ENCODE measurements at places on chromosomes 4 and X.

DNA sequence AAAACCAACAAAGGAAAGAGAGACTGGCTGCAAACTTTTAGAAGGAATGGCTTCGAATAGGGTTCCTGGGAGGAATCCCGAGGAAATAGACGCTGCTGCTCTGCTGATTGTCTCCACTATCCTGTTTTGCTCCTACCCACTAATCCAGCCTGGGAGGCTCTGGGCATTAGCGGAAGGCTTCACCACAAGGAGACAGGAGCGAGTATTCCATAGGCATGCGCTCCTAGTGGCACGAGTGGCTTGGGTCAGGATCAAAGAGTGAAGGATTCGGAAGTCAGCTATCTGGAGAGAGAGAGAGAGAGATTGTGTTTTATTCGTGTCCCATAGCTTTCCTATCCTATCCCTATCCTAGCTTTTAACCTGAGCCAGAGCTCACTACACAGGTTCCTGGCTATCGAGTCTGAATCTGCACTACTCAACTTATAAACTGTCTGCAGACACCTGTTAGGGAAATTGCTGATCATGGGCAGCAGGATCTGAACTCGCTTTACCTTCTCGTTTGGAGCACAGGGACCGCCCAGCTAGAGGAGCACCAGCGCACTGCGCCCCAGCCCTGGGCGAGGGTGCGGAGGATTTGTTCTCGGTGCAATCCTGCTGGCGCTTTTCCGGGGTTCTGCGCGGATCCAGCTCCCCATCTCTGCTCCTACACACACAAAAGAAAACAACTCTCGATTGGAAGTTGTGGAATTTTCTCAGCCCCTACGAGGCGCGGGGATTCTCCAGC is 740 bp upstream of the NPY2R start:
- H3K27me3 ChIP-seq: peaks cover 13% of the 10 kb centered on the region
- H3K4me1 ChIP-seq: peaks cover 7% of the 10 kb centered on the region
- no peak overlapping the region for H3K4me3 ChIP-seq
- no peak for DNase-seq
- no peak overlapping the region for H3K27ac ChIP-seq

GRCh38 chr4:66750273-66750672 is 795.0 kb downstream of the CENPC start:
- H3K4me3 ChIP-seq: no peak overlapping the region
- H3K36me3 ChIP-seq: no peaks in the 10 kb centered on the region
- H3K4me1 ChIP-seq: no peaks in the 10 kb centered on the region
- H3K27me3 ChIP-seq: no peaks in the 10 kb centered on the region

GRCh38 chr4:110510955-110511544 is 35.1 kb downstream of the ENPEP start:
- no peaks in the 10 kb centered on the region for H3K36me3 ChIP-seq
- no peak for DNase-seq
- H3K4me3 ChIP-seq: no peak overlapping the region
- H3K27me3 ChIP-seq: no peaks in the 10 kb centered on the region

DNA sequence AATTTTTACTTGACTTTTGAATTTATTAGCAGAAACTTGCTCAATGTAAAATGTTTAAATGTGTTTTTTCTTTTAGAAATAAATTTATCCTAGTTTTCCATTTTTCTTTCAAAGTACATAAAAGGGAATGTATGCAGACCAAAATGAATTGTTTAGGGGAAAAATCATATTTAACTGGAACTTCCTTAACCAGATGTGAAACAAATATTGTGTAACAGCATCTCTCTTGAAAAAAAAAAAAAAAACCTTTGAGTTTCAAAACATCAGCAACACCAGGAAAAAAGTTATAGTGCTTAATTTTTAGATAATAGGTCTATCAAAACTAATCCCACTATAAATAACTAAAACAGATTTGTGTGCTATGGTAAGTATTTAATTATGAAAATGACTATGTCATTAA is 14.5 kb upstream of the CCNA2 start:
- H3K4me3 ChIP-seq: no peak overlapping the region
- H3K27ac ChIP-seq: no peak overlapping the region
- no peaks in the 10 kb centered on the region for H3K27me3 ChIP-seq
- no peaks in the 10 kb centered on the region for H3K36me3 ChIP-seq
- no peaks in the 10 kb centered on the region for H3K4me1 ChIP-seq

DNA sequence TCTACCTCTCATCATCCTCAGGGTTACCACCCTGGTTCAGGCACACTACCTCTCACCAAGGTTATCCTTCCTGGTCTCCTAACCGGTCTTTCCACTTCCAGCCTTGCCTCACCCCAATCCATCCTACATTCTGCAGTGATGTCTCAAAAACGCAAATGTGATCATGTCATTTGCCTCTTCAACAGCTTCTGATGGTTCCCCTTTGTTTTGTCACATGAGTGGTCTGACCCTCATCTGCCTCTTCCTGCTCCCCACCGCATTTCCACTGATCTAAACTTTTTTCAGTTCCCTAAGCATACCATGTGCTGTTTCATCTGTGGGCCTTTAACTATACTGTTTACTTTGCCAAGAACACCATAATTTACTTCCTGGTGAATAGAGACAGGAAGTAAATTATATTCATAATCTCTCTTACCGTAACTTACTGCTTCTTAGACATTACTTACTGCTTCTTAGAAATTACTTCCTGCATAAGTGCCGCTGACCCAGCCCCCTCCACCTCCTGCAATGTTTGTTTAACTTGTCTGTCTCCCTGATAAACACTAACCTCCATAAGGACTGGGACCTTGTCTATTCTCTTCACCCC is 27.1 kb upstream of the NSUN7 start:
- H3K27me3 ChIP-seq: no peaks in the 10 kb centered on the region
- DNase-seq: peak; percentile 8
- H3K4me1 ChIP-seq: peaks cover 41% of the 10 kb centered on the region
- H3K4me3 ChIP-seq: no peak overlapping the region
- peak overlapping the region; percentile 61 for H3K27ac ChIP-seq

DNA sequence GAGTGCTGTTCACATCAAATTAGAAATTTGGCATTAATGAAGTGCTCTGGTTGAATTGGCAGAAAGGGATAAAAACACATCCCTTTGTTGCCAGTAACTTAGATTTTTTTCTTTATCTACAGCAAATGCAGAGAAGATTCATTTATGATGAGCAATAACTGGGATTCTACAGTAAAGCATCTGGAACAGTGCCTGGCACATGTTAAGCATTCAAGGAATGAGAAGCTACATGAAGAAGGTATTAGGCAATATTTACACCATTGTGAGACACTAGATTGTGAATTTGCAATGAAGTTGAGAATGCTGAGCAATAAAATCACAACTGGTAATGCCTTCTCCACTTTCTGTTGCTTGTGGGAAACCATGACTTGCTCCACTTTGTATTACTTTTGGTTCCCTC is 33.5 kb downstream of the PCDH19 start:
- DNase-seq: no peak
- H3K4me3 ChIP-seq: no peak overlapping the region
- H3K4me1 ChIP-seq: no peaks in the 10 kb centered on the region
- no peaks in the 10 kb centered on the region for H3K27me3 ChIP-seq
- no peaks in the 10 kb centered on the region for H3K36me3 ChIP-seq

DNA sequence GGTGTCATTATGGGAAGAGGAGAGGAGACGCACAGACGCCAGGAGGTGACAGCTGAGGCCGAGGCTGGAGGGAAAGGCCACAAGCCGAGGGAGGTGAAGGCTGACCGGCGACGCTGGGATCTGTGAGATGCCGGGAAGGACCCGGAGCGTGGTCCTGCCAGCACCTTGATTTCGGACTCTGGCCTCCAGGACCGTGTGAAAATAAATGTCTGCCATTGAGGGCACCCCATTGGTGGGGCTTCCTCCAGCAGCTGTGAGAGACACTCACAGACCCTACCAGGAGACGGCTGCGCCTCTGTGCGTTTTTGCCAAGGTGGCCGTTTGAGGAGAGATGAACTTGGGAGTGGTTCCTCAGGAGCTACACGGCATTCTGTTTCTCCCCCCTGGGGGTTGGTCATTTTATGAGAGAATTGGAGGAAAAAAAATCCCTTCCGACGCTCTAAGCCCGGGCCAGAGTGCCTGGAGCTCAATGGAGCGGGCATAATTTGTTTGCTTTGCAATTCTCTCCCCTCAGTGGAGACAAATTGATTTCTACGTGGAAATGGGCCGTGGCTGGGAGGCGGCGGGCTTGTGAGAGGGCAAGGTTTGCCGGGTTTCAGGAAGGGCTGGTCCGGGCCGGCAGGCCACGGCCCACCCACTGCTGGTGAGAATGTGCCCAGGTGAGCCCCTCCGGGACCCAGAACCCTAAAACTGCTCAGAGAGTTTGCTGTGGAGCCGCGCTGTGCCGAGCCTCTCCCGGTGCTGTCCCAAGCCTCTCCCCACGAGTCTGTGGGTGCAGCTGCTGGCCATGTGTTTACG is 53.9 kb downstream of the CPZ start:
- H3K4me1 ChIP-seq: no peaks in the 10 kb centered on the region
- no peak overlapping the region for H3K4me3 ChIP-seq
- DNase-seq: no peak
- no peaks in the 10 kb centered on the region for H3K27me3 ChIP-seq

GRCh38 chrX:80810365-80810978 is 795 bp upstream of the BRWD3 start:
- H3K4me3 ChIP-seq: peak overlapping the region; percentile 75
- no peaks in the 10 kb centered on the region for H3K4me1 ChIP-seq
- no peak for DNase-seq
- no peaks in the 10 kb centered on the region for H3K27me3 ChIP-seq
- H3K27ac ChIP-seq: peak overlapping the region; percentile 61

DNA sequence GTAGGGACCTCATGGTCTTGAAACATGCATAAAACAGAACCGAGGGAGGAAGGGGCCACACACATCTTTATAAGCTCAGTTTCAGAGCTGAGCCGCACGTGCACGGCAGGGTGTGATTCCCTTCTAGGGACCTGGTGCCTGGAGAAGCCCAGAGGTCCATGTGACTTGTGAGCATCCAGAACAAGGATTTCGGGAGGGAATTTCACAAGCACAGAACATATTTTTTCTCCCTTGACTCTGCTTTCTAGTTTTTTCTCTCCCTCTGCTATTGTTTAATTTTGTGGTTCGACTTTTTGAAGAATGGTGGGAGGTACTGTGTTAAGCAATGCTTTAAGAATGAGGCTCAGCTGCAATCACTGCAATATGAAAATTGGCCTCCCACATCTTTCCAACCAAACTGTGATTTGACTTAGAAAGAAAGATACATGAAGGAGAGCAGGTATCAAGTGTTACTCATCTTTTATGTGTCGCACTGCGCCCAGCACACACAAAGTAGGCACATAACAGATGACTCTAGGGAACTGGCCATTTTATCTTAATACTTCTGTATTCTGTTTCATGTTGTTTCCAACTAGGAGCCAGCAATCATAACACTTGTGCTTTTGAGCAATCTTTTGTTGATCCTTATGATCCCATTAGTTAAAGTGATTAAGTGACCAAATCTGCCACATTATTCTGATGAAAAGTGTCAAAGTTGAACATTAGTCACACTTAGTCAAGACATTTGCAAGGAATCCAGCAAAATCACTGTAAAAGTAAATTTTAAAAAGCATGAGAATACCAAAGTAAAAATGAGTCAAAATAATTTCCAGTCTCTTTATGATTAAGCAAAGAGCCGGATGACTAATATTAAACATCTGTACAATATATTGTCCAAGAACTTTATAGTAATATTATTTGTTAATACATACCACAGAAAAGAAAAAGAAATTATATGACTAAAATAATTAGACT is 86.4 kb downstream of the SHISA3 start:
- no peak for DNase-seq
- H3K4me1 ChIP-seq: no peaks in the 10 kb centered on the region
- no peak overlapping the region for H3K4me3 ChIP-seq

GRCh38 chr4:168167714-168168284 is 75.5 kb downstream of the ANXA10 start:
- no peaks in the 10 kb centered on the region for H3K27me3 ChIP-seq
- DNase-seq: no peak
- H3K4me1 ChIP-seq: no peaks in the 10 kb centered on the region
- no peak overlapping the region for H3K4me3 ChIP-seq

GRCh38 chrX:110691446-110691845 is 104.2 kb downstream of the CHRDL1 start:
- no peaks in the 10 kb centered on the region for H3K4me1 ChIP-seq
- H3K4me3 ChIP-seq: no peak overlapping the region
- H3K27me3 ChIP-seq: no peaks in the 10 kb centered on the region
- no peak for DNase-seq
- H3K36me3 ChIP-seq: no peaks in the 10 kb centered on the region

- H3K4me1 ChIP-seq: peaks cover 15% of the 10 kb centered on the region
- H3K36me3 ChIP-seq: no peaks in the 10 kb centered on the region
- no peaks in the 10 kb centered on the region for H3K27me3 ChIP-seq
- DNase-seq: no peak
Observed at GRCh38 chrX:150651906-150652305, 41.3 kb upstream of the MTMR1 start.

- DNase-seq: no peak
- no peaks in the 10 kb centered on the region for H3K4me1 ChIP-seq
- no peak overlapping the region for H3K4me3 ChIP-seq
- no peak overlapping the region for H3K27ac ChIP-seq
- no peaks in the 10 kb centered on the region for H3K36me3 ChIP-seq
- H3K27me3 ChIP-seq: no peaks in the 10 kb centered on the region
Observed at GRCh38 chrX:48751343-48751742, 10.2 kb upstream of the GLOD5 start.

- H3K4me3 ChIP-seq: no peak overlapping the region
- no peaks in the 10 kb centered on the region for H3K4me1 ChIP-seq
- no peak overlapping the region for H3K27ac ChIP-seq
Observed at GRCh38 chr4:115334736-115335411, 221.5 kb upstream of the NDST4 start.

- H3K27ac ChIP-seq: no peak overlapping the region
- H3K4me3 ChIP-seq: no peak overlapping the region
- H3K4me1 ChIP-seq: no peaks in the 10 kb centered on the region
- H3K27me3 ChIP-seq: no peaks in the 10 kb centered on the region
Observed at GRCh38 chr4:18405054-18405453, 383.5 kb upstream of the LCORL start.

DNA sequence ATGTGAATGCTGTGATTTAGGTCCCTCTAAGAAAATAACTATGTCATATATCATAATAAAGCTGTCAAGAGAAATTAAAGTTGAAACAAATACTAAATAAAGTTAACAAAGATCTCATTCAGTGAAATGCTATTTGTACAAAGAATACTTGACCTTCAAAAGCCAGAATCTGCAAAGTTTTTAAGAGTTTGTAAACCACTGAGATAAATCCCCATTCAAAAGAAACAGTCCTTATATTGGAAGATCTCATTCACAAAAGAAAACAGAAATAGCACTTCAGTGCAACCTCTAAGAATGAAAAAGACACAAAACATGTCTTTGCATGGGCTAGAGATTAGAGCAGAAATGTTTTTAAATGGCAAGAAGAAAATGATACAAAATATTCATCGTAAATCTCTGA is 149.1 kb upstream of the USP38 start:
- DNase-seq: no peak
- H3K27me3 ChIP-seq: no peaks in the 10 kb centered on the region
- H3K27ac ChIP-seq: no peak overlapping the region
- no peaks in the 10 kb centered on the region for H3K4me1 ChIP-seq
- no peaks in the 10 kb centered on the region for H3K36me3 ChIP-seq

- peak overlapping the region; percentile 37 for H3K4me3 ChIP-seq
- no peaks in the 10 kb centered on the region for H3K27me3 ChIP-seq
- no peaks in the 10 kb centered on the region for H3K4me1 ChIP-seq
- peaks cover 39% of the 10 kb centered on the region for H3K36me3 ChIP-seq
Observed at GRCh38 chrX:153953342-153953830, 8.9 kb upstream of the RENBP start.
